ENCODE measurements at places on chromosomes 3 and 15. TPM values are rescaled to one million over a fixed set of nuclear protein-coding genes. Genes with fewer than 3 reads are reported as not detected.

DNA sequence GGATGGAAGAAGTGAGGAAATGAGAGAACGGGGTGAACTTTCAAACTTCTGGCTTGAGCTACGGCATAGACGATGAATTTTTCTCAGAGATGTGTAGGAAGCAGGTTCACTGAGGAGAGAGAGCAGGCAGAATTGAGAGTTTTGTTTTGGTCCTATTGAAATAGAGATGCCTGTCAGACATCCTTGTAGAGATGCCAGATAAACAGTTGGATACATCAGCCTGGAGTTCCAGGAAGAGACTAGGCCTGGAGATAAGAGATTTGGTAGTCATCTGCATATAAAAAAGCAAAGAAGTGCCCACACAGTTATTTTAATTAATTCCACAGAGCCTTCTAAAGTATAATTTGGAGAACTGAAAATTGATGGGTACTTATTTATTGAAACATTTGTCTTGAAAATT, 495.6 kb downstream of the IL5RA start:
- DNase-seq, result no peak

DNA sequence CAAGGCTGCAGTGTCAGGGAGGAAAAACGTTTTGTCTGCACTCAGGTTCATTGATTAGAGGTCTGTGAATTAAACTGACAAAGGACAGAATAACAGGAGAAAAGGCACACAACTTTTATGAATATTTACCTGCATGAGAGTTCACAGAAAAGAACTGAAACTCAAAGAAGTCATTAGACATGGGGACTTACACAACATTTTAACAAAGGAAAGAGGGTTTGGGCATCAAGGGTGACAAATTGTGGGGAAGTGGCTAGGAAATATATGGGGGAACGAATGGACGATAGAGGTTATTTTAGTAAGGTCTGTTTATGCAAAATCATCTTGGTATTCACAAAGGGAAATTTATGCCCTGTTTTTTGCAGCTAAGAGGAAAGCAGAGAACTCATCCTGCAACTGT, 65.6 kb upstream of the C15orf39 start:
- DNase-seq, result no peak

- DNase-seq, result no peak
These were observed 19.2 kb upstream of the TFDP2 start for GRCh38 chr3:142168514-142168913.

SQOR gene
- 53.9 TPM for total RNA-seq

GRCh38 chr15:31328428-31328968, 1.9 kb downstream of the KLF13 start:
- DNase-seq, result peak; percentile 29

DNA sequence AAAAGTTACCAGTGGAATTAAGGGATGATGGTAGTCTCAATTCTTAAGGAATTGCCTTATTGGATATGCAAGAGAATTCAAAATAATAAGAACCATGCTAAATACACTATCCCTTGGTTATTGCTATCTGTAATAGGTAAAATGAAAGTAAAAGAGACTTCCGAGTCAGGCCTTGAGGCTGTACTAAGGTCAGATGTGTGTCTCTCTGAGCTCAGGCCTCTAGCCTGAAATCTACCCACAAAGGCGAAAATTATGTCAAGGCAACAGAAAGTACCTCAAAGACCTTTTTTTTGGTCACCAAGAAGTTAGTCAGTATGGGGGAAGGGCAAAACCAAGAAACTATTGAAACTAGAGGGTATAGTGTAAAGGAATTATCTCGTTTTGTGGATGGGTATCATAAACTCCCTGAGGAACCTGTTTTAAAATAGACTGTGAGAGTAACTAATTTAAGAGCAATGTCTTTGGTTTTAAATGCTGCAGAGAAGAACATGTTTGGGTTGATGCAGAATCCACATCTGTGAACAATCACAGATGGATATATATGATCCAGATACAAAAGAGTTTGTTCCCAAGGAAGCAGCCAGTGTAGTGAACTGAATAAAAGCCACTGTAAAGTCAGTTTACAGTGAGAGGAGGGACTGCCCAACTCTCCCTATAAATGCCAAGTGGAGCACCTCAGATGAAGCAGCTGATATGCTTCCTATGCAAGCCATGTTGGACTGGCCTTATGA, 382.3 kb upstream of the SEMA6D start:
- DNase-seq, result no peak

- no peak for DNase-seq
These were observed 172.7 kb upstream of the TRIM42 start for GRCh38 chr3:140505213-140505612.

DNA sequence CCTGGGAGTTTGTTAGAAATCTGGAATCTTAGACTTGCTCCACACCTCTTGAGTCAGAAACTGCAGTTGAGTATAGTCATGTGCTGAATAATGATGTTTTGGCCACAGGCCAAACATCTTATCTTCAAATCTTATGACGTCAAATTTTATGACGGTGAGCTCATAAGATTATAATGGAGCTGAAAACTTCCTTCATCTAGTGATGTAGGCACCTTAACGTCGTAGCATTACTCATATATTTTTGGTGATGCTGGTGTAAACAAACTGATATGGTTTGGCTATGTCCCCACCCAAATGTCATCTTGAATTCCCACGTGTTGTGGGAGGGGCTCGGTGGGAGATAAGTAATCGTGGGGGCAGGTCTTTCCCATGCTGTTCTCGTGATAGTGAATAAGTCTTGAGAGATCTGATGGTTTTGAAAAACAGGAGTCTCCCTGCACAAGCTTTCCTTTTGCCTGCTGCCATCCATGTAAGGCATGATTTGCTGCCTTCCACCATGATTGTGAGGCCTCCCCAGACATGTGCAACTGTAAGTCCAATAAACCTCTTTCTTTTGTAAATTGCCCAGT, 268.0 kb upstream of the PROK2 start:
- DNase-seq, result no peak

Measured in lung (tissue), 17 donors.